ENCODE measurements at places on chromosomes 4 and X. TPM values are rescaled to one million over a fixed set of nuclear protein-coding genes. Genes with fewer than 3 reads are reported as not detected.

DNA sequence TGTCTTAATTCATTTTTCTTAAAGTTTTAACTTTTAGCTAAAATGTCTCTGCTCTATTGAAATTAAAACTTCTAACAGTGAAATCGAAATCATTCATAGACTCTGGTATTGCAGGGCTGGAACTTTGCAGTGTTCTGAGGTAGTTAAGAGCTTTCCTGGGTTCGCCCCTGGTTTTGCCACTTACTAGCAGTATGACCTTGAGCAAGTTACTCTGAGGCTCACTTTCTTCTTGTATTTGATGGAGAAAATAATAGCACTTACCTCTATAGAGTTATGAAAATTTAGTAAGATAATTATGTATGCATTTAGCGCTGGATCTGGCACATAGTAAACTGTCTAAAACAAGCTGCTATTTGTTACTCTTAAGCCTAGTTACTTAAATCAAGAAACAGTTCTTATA, 1.7 kb downstream of the SLAIN2 start:
- DNase-seq = no peak

GRCh38 chr4:72489267-72489666, 79.8 kb downstream of the ADAMTS3 start:
- no peak for DNase-seq

DNA sequence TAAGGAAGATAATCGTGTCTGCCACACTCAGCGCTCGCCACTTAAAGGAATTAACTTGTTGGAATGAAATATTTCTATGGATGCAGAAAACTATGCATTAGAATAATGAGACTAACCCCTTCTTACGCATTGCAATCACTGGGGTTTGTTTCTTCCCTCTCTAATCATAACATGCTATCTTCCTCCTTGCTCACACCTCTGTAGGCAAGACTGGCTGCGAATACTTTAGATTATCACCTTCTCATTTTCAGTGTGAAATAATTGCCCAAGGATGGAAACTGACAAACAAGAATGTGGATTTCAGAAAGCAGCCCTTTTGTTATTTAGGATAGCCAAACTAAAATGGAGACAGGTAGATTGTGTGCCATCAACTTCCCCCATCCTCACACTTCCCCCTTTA, 349.4 kb downstream of the MID1IP1 start:
- DNase-seq = no peak

- no peak for DNase-seq
These were observed 103.4 kb downstream of the LUZP4 start for GRCh38 chrX:115392871-115393270.

The ZFP42 gene
- polyA plus RNA-seq = not detected

GRCh38 chr4:2977211-2978088, 14.1 kb downstream of the GRK4 start:
- DNase-seq = no peak

- DNase-seq = no peak
These were observed 583.9 kb downstream of the BCOR start for GRCh38 chrX:39513836-39514235.

- no peak for DNase-seq
These were observed 5.3 kb upstream of the PLXNA3 start for GRCh38 chrX:154452823-154453222.

GRCh38 chr4:153546280-153546679, 80.1 kb downstream of the TMEM131L start:
- no peak for DNase-seq

DNA sequence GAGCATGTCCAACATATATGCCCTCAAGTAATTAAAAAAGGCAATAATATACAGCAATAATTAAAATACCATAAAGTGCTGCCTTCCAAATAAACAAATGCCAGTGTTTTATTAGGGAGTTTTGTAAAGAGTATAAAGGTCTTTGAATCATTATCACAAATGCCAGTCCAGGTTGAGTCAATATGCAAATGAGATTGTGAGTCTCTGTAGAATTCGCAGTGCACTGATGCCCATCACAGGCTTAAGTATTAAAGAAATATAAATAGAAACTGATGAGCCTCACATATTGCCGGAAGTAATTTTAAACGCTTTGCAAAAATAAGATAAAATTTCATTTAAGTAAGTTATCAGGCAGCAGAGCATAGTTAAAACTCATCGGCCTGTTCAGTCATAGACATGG, 205.0 kb upstream of the TECRL start:
- no peak for DNase-seq

Data from right cardiac atrium (tissue), 5 donors.